ENCODE measurements at places on chromosomes 11 and 22.

- DNase-seq = no peak
Measured at GRCh38 chr22:44229331-44229730, 48.6 kb downstream of the PARVG start.

GRCh38 chr11:45282081-45282480, 4.1 kb downstream of the SYT13 start:
- no peak for DNase-seq

GRCh38 chr11:92342886-92343285, 118.3 kb downstream of the FAT3 start:
- no peak for DNase-seq

- DNase-seq = no peak
Measured at GRCh38 chr11:70508231-70508480, 109.8 kb downstream of the CTTN start.

- no peak for DNase-seq
Measured at GRCh38 chr22:19525666-19526065, 1.5 kb upstream of the CLDN5 start.

DNA sequence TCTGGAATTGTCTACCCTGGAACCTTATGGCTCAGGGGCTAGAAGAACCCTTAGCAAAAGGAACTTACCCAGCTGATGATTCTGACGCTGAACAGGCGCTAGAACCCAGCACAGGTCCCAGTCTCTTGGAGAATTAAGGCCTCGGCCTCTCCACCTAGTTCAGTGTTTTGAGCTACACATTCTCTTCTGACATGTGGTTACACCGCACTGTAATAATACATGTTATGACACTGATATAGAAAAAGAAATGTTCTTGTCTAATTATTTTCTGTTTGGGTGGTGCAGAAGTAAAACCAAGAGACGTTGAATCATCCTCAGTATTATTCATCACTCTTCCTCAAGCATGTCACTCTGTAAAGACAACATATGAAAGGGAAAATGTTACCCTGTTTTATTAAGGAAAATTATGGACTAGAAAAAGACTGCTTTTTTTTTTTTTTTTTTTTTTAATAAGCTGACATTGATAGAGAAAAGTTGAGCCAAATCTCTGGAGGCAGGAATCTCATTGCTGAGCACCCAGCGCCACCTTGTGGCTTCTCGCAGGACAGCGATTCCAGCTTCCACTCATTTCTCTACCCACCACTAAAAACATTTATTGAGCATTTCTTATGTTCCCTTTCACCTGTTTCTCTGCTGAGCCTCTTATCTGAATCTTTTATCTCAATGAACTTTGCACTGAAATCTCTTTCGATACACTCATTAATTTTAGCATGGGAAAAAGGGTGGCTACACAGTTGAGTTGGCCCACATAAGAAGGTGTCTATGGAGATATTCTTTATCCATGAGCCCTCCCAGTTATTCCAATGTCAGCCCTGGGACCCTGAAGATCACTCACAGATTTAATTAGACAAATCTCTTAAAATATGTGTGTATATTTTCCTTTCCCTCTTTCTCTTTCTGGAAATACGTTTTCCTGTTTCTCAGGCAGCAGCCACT, 12.6 kb upstream of the APLNR start:
- peak; percentile 67 for DNase-seq

DNA sequence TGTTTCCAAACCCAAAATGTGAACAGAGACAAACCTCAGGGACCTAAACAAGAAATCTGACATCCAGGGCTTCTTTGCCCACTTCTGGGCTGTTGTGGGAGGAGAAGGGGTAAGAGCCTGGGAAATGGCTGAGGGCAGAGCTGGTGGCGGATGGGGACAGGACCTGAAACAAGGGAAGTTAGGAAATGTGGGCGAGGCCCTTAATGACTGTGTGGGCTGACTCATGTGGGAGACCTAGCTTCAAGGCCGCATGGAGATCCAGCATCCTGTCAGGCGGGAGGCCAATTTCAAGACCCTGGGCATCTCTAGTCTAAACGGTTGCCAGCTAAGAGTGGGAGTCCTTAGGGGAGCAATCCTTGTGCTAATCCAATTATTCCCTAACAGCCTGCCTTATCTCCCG, 2.1 kb upstream of the OAF start:
- DNase-seq = peak; percentile 78

DNA sequence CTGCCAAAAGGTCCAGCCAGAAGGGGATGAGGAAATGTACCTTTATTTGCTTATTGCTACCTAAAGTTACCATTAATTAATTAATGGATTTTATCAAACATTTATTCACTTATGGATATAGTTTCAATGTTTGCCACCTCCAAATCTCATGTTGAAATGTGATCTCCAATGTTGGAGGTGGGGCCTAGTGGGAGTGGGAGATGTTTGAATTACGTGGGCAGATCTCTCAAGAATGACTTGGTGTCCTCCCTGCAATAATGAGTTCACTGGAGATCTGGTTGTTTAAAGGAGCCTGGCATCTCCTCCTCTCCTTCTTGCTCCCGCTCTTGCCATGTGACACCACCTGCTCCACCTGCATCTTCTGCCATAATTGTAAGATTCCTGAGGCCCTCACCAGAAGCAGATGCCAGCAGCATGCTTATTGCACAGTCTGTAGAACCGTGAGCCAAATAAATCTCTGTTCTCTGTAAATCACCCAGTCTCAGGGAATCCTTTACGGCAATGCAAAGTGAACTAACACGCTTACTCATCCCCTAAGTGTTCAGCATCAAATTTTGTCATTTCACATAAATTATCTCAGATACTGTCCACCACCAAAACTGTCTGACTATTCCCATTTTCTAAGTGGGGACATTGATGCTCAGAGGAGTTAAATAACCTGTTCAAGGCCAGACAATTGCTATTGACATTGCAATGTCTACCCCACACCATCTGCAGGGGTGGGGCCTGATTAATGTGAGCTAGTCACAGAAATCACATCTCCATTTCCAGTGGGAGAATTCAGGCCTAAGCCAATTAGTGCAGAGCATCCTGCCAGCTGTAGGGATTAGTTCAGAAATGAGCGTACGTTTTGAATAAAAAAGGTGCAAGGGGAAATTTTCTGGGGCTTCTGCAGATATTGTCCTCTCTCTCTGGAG, 51.6 kb upstream of the SYN3 start:
- no peak for DNase-seq

- DNase-seq = no peak
Measured at GRCh38 chr22:29715240-29715639, 4.6 kb upstream of the CABP7 start.

DNA sequence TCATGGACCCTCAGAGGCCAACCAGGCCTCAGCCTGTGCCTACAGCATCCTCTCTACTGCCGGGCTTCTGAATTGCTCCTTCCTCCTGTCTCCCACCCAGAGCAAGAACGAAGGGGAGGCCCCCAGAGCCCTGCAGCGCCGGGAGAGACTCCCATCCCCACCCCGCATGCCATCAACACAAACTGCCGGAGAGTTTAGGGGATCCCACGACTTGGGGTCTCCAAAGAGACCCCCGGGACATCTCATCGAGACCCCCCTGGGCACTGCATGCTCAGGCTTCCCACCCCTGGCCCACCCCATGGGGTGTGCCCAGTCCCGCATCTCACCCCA, 8.3 kb upstream of the CD81 start:
- DNase-seq = no peak

- no peak for DNase-seq
Measured at GRCh38 chr22:39707351-39707750, 136.8 kb downstream of the CACNA1I start.

DNA sequence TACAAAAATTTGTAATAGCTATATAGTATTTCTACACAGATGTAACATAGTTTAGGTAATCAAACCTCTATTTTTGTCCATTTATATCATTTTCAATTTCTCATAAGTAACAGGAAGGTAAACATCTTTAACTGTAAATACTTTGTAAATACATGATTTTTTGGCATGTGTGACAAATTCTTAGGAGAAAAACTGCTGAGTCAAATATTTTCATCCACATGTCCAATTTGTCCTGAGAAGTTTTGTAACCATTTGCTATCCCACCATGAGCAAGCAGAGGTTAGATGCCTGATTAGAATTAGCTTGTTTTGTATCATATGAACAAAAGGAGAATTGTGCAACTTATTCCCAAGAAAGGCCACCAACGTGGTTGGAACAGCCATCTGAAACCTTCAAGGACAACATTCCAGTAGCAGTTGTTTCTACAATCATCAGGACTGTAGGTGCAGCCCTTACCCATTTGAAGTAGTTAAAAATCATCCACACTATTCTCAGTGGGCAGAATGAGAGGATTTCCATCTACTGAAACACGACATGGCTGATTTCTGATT, 139.6 kb upstream of the MPPED2 start:
- DNase-seq = no peak

- no peak for DNase-seq
Measured at GRCh38 chr22:45864959-45865476, 111.9 kb downstream of the WNT7B start.

GRCh38 chr11:91946397-91946951, 278.1 kb upstream of the FAT3 start:
- peak; percentile 6 for DNase-seq

GRCh38 chr11:55942785-55943392, 6.7 kb upstream of the OR5I1 start:
- peak; percentile 7 for DNase-seq

GRCh38 chr22:38751422-38752346, 4.1 kb downstream of the SUN2 start:
- no peak for DNase-seq

- no peak for DNase-seq
Measured at GRCh38 chr11:121533601-121534000, 80.8 kb upstream of the SORL1-AS1 start.

DNA sequence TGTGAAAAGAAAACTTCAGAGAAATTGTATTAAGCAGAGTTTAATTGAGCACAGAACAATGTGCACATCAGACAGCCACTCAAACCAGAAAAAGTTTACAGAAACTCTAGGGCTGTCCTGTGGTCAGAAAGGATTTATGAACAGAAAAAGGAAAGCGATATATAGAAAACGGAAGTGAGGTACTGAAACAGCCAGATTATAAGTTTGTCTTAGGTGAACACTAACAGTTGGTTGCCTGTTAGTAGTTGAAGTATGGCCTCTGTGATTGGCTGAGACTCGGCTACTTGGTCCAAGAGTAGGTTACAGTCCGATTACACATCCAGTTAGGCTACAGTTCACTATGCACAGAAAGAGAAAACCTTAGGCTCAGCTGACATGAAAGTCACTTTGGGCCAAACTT, 1232.5 kb upstream of the RAG2 start:
- no peak for DNase-seq

- no peak for DNase-seq
Measured at GRCh38 chr11:115676206-115676605, 172.0 kb upstream of the CADM1 start.

- DNase-seq = no peak
Measured at GRCh38 chr11:120867531-120867930, 156.4 kb upstream of the TBCEL start.

GRCh38 chr11:95702526-95702925, 87.1 kb downstream of the FAM76B start:
- peak; percentile 88 for DNase-seq

DNA sequence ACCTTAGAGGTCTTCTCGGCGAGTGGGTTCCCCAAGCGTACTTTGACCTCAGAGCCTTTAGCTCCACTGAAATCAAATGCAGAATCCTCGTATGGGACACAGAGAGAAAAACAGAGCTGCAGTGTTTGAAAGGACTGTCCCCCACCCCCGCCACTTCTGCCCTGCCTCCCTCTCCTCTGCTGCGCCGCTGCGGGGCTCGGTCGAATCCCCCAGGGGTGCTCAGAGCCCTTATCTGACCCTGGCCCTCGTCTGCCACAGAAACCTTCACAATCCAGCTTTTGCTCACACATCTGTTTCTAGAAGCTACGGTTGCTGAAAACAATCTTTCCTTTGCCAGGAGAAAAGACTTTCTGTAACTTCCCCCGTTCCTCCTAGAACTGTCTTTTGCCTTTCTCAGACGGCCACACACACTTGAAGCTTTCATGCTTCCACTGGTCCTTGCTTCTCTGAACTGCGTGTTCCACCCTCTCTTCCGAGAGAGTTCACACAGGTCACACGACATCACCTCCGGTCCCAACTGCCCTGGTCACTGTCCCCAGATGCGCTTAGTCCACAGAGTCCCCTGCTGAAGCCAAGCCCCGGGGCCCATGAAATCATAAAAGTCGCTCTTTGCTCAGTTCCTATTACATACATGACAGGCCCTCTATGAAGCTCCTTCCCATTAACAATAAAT, 3.7 kb downstream of the SMIM35 start:
- DNase-seq = no peak

- peak; percentile 49 for DNase-seq
Measured at GRCh38 chr11:15883455-15883920, 472.9 kb downstream of the SOX6 start.

DNA sequence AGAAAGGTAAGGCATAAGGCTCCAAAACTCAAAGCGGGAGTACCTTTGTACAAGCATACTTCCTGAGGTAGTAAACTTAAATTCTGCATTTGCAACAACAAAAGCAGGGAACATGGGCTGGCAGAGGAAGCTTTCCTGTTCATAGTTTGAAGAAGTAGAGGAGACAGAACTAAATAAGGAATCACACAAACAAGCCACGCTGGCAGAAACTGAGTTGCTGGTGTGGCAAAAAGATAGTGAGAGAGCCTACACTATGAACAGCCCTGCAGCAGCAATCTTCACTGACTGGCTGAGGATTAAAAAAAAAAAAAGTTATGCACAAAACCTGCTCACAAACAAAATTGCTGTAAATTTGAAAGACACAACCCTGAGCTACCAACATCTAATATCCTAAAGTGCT, 46.5 kb downstream of the FCHSD2 start:
- DNase-seq = peak; percentile 26

DNA sequence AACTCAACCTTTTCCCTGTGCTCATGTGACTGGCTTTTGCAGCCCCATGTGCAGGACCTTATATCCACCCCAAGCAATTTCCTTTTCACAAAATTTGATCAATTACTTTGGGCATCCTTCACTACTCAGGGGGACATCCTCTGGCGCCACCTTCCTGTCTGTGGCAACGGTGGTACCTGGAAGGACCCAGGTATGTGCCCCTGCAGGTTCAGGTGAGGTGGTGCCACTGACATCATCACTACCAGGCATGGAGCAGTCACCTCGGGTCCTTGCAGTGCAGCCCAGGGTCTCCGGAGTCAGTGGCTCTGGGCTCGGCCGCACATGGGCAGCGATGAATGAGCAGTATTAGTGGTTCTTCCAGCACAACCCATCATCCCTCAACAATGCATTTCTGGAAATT, 37.7 kb upstream of the B3GAT1 start:
- no peak for DNase-seq

DNA sequence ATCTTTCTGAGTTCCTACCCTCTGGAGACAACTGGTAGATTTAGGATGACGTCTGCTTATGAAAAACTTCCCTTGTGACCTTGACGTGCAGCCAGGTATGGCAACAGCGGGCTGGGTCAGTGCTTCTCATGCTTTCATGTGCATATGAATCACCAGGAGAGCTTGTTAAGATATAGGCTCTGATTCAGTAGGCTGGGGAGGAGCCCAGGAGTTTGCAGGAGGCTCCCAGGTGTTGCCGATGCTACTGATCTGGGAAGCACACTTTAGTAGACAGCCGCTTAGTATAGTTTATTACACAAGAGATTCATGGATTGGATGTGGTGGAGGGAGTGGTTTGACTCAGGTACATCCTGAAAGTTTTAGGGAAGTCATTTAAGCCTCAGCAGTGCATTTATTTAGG, 23.8 kb downstream of the DIXDC1 start:
- DNase-seq = no peak

GRCh38 chr22:38163844-38164550, 17.6 kb downstream of the PLA2G6 start:
- DNase-seq = no peak
